ENCODE measurements at places on chromosomes 1 and 21.

DNA sequence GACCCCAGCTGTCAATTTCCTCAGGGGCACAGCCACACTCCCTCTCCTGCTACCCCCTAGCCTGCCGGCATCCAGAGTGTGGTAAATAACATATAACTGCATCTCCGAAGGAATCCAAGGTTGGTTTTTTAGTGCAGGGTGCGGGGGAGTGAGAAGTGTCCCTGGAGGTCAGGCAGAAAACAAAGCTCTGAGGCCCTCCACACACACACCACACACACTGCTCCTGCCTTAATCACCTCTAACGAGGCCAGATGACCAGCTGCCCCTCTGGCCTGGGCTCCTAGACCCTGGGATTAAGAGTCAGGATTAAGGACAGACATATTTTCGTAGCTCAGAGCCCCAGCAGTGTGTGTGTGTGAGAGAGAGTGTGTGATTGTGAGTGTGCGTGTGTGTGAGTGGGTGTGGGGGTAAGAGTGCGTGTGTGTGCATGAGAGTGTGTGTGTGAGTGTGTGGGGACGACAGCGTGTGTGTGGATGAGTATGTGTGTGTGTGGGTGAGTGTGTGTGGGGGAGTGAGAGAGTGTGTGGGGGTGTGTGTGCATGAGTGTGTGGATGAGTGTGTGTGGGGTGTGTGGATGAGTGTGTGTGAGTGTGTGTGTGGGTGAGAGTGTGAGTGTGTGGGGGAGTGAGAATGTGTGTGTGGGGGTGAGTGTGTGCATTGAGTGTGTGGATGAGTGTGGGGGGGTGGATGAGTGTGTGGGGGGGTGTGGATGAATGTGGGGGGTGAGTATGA is 14.6 kb downstream of the SDC3 start:
- DNase-seq, result no peak

DNA sequence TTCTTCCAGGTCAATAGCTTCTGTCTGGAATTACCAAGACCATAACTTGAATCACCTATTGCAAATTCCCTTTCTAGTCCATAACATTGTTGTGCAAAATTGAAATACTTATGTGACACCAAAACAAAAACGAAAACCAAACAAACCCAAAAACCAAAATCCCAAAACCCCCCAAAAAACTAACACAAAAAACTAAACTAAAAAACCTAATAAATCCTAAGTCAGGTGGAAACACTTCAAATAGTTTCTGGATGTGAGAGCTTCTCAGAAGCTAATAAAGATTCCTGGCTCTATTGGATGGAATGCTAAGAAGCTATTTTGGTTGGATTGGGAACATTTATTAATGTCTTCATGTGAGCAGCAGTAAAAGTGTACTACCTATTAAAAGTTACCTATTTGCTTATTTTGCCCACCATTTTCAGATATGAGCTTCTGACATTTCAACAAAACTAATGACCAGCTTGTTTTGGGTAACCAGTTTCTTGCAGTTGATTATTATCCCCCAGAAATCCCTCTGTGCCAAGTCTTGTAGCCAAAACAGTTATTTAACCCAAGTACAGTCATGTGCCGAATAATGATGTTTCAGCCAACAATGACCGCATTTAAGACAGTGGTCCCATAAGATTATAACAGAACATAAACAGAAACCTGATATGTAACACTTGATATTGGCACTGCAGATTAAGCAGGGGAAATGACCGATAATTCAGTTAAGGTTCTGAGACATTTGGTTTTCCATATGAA is 76.4 kb downstream of the LTN1 start:
- no peak for DNase-seq

DNA sequence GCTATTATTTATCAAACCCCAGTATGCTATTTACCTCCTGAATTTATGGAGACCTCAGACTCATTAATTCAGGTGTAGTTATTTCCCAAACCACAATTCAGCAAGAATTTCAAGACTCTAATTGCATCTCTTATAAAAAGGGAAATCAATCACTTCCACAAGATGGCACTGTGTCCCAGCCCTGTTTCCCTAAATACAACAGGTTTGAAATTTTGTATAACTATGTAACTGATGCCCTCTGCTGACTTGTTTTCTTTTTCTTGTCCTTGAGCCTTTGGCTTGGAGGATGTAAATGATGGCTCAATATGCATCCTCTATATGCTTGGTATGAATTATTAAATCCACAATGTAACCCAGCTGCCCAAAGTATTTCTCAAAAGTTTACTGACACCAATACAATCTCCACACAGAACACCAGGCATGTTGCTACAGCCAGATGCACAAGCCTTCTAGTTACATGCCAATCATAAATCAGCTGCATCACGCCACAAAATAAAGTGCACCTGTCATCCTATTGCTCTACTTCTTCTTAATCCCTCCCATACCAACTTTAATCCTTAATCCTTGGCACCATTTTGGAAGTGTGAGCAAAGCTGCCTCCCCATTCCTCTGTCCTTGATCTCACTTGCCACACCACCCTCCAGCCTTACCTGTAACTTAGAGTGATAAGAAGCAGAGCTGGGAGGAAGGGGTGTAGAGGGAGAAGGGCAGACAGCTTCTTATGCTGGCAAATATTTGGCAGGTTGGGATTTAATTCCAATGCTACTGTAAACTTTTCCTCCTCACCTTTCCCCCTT is 9.0 kb downstream of the C1orf105 start:
- DNase-seq, result no peak

- no peak for DNase-seq
These were observed 57.2 kb upstream of the HSD17B7 start for GRCh38 chr1:162733336-162733590.

GRCh38 chr1:200873116-200873670 is 412 bp downstream of the GPR25 start:
- no peak for DNase-seq

DNA sequence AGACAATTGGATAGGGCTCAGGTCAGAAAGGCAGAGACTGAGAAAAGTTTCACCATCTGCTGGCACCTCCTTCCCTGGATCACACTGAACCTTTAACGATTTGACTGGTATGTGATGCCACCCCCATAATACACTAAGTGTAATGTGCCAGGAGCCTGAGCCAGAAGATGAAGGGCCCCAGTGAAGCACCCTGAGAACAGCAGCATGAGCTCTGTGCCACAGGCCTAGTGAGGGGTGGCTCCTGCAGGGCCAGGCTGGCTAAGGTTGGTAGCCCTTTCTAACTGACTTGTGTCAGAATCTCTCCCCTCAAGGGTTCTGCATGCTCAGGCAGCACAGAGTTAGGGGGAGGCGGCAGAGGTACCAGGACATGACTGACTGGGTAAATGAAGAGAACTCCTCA is 38.9 kb downstream of the ARHGEF11 start:
- DNase-seq, result no peak

GRCh38 chr1:55233145-55233777 is 18.1 kb upstream of the USP24 start:
- DNase-seq, result no peak

GRCh38 chr1:93000751-93001175 is 39.5 kb upstream of the DIPK1A start:
- DNase-seq, result no peak

- no peak for DNase-seq
These were observed 481.8 kb downstream of the USP25 start for GRCh38 chr21:16211339-16212303.

- DNase-seq, result no peak
These were observed 10.8 kb downstream of the TNNT2 start for GRCh38 chr1:201366696-201367095.

GRCh38 chr1:21069549-21069948 is 107.1 kb downstream of the EIF4G3 start:
- DNase-seq, result no peak

DNA sequence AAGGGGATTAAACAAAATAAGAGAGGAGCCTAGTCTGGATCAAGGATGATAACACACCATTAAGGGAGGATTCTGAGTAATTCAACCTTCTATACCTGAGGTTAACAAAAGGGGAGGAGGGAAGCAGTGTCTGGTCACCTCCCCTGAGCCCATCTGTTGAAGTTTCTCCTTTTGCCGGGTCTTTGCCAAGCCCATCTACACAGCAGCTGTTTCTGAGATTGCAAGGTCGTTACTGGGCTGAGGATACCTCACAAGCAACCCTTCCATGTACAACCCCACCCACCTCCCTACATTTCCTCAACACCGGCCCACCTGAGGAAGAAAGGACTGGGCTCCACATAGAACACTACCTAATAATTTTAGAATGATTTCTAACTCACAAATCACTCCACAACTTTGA is 26.3 kb downstream of the LRRC52 start:
- DNase-seq, result no peak

All from right renal pelvis (tissue), 4 donors.